Right ventricle myocardium inferior (tissue), 1 donor: ENCODE measurements at places on chromosomes 6 and 20. TPM values are rescaled to one million over a fixed set of nuclear protein-coding genes. Genes with fewer than 3 reads are reported as not detected.
A peak's percentile ranks its signal among the peaks of the same experiment; 100 is the strongest.

FRMD1 gene
- total RNA-seq: 0.41 TPM

CLDN20 gene
- 0.19 TPM for total RNA-seq

ARG1 gene
- total RNA-seq: 0.35 TPM

DNA sequence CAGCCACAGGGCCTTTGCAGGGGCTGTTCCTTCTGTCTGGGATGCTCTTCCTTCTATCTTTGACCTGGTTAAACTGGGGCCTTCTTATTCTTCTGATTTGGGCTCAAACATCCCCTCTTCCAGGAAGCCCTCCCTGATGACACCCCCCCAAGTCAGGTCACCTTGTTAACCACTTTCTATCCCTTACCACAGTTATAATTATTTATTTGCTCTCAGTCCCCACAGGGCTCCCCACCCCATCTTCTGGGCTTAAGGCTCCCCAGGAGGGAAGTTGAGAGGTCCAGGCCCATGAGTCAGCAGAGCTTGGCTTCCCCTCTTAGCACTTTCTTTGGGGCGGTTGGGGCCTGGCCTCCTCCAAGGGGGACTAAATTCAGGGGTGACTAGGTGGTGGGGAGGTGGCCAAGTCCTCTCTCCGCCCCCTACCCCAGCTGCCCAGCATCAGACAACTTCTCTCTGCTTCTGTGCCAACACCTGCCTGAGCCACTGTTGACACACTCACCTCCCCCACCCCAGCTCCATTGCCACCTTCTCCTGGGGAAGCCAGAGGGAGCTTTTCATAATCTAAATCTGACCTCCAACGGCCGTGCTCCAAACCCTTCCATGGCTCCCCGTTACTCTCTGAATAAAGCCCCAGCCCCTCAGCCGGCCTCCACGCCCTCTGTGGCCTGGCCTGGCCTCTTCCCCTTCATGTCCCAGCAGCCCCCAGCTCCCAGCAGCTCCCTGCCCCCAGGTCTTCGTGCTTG lies 70.0 kb downstream of the CEBPB start:
- no peak for DNase-seq

- DNase-seq: no peak
Observed at GRCh38 chr6:111791415-111791814, 81.8 kb downstream of the FYN start.

DNA sequence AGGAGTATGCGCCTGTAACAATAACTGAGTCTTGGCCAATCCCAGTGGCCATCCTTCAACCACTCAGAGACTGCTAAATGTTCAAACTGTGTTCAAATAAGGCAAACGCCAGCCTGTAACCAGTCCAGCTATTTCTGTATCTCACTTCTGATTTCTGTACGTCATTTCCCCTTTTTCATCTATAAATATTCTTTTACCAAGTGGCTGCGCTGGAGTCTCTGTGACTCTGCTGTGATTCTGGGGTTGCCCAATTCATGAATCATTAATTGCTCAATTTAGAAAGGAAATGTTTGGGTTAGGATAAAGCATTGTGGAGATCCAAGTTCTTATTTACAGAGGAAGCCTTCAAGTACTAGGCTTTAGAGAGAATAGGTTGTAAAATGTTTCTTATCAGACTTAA lies 89.8 kb upstream of the UST start:
- no peak for DNase-seq

DNA sequence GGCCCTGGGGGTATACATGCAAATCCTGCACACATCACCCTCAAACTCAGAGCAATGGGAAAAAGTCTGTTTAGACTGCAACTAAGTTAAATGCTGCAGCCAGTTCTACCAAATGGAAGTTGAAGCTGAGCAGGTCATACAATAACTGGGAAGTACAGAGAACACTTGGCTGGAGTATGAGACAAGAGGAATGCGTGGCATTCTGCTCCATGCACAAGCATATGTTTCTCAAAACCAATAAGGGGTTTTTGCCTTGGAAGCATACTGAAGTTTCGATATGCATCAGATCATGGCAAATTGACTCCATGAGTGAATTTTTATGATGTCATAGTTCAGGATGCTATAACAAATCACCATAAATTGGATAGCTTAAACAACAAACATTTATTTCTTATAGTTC lies 193.8 kb downstream of the COL12A1 start:
- no peak for DNase-seq

GRCh38 chr6:53394704-53395103 lies 46.0 kb upstream of the ELOVL5 start:
- no peak for DNase-seq

GRCh38 chr20:57374931-57375651 lies 16.1 kb upstream of the RBM38 start:
- peak; percentile 83 for DNase-seq

DNA sequence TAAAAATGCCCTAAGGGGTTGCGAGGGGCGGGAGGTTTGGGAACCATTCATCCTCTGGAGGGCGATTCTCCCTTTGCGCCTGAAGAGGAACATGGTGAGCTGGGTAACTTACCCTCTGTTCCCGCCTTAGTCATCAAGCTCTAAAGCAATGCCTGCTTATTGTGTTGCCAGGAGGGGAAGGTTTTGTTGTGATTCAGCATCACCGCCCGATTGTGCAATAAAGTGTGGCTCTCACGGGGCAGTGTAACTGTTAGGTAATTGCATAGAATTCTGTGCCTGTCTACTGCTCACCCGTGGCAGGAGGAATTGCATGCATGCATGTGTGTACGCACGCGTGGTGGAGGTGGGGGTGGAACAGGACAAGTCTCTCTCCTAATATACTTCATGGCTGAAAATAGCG lies 95.5 kb upstream of the AGPAT4 start:
- DNase-seq: no peak

DNA sequence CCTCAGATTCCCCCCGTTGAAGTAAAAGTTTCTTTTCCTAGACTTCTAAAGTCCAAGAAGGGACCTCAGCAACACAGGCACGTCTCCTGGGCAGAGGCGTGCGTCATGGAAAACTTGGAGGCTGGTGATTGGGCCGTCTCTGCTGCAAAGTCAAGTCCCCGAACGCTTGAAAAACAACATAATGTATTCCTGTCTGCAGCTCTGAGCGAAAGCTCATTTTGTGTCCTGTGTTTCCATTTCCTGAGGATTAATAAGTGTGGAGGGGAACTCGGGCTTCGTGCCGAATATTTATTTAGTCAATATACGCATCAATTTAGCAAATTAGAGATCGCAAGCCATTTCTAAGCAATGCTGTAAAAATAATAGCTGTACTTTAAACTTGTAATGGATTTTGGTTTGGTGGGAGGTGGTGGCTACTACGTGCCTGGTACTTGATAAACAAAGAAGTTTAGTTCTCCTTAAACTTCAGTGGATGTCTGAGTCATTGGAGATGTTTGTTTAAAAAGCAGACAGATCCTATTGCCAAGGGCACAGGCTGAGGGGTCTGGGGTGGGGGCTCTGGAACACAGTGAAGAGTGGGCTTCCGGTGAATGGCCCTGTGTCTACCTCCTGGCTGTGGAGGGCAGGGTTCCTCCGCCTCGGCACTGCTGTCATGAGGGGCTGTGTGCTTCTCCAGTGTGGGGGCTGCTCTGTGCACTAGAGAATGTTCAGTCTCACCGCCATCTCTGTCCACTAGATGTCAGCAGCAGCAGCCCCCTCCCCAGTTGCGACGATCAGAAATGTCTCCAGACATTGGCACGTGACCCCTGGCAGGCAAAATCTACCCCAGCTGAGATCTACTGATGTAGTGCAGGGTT lies 21.8 kb downstream of the PCK1 start:
- DNase-seq: no peak

DNA sequence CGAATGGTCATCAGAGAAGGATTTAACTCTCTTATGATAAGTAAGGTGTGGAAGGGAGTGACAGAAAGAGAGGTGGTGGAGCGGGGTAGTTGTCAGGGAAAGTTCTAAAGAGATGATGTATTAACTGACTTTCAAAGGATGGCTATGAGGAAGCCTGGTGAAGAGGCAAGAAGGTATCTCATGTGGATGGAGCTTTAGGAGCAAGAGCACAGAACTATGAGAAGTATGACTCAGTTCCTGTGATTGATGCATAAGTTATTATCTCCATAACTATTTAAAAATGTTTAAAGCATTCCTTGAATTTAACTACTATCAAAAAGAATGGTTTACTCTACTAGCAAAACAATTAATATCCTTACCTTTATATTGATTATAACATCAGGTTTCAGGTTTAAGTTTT lies 28.8 kb downstream of the AK9 start:
- DNase-seq: no peak

- no peak for DNase-seq
Observed at GRCh38 chr20:54107600-54108325, 37.4 kb upstream of the BCAS1 start.

DNA sequence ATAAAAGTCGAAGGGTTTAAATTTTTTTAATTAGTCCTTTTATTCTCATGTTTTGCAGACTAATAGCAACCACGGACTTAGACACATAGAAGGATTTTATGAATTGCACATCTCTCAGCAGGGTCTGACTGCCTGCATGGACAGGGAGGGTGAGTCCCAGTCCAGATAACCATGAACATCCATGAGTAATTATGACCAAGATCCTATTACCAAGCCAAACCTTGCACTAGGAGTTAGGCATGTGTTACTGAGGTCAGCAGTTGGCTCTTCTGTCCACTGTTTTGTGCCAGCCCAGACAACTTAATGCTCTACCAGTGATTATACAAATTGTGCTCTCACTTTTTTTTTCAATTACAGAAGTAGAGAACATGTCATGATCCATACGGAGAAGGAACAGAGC lies 211.2 kb downstream of the MAFB start:
- DNase-seq: no peak

DNA sequence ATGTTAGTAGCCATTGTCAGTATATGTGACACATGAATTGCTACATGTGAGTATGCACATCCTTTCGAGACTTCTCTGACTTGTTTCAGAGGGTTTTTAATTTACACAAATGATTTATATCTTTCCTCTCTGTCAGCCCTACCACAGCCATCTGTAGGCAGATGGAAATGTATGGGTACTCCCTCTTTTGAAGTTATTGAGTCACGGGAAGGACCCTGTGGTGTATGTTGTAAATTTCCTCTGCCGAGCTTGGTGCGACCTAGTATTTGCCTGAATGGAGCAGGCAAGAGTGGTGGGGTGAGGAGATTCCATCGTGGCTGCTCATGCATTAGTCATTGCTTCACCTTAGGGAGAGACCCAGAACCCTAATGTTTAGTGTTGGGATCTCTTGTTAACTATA lies 171.9 kb downstream of the JARID2 start:
- no peak for DNase-seq

GRCh38 chr6:119764927-119765681 lies 415.5 kb upstream of the MAN1A1 start:
- no peak for DNase-seq

GRCh38 chr20:52160621-52161204 lies 30.9 kb downstream of the ZFP64 start:
- no peak for DNase-seq

DNA sequence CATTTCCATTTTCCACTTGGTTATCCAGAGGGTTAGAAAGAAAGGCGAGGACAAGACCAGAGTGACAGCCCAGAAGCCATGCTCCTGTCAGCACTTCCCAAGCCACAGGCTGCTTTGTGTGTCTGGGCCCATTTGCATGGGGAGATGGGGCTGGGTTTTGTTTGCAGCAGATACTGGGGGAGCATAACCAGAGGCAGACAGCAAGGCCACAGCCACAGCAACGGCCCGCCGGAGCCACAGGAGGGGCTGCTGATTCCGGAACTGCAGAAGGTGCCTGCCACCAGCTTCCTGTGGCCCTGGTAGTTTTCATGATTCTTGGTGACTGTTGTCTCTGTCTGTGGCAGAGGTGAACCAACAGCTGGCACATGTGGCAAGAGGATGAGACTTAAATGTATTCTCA lies 106.6 kb downstream of the DLL1 start:
- DNase-seq: peak; percentile 60

GRCh38 chr6:108648191-108648590 lies 87.5 kb downstream of the FOXO3 start:
- DNase-seq: no peak

- DNase-seq: no peak
Observed at GRCh38 chr6:166439366-166440091, 56.8 kb upstream of the MPC1 start.
